Activated naive CD8-positive, alpha-beta T cell treated with anti-CD3 and anti-CD28 coated beads, Interleukin-2, amount 10 ng/mL, durations not matched to agents 7 days and 5 days (primary cell): ENCODE measurements at places on chromosomes 7 and 10. TPM values are rescaled to one million over a fixed set of nuclear protein-coding genes. Genes with fewer than 3 reads are reported as not detected.

Gene CLRN3
- not detected for total RNA-seq

Gene PPP1R17
- not detected for total RNA-seq

Gene SKIDA1
- total RNA-seq: 0.09 TPM

Gene UTF1
- total RNA-seq: not detected

Gene KCNMA1
- 0.39 TPM for total RNA-seq

Gene EGR2
- total RNA-seq: 1.4 TPM

DNA sequence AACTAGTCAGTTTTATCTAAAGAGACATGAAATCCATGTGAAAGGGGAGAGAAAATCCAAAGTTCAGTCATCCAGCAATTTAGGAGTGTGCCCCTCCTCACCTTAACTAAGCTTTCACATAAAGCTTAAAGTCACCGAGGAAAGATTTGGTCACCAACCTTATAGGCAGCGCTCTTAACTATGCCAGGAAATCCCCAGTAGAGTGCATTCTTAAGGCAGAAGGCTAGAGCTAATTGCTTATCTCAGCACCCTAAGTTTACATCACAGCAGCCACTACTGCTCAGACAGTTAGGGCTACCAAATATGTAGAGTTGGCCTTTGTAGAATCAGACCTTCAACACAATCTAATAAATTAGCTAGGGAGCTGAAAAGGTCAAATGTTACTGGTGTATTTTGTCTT, 47.9 kb downstream of the MTPN start:
- H3K27ac ChIP-seq: no peak overlapping the region
- H3K4me3 ChIP-seq: no peak overlapping the region
- peaks cover 6% of the 10 kb centered on the region for H3K4me1 ChIP-seq
- peaks cover 27% of the 10 kb centered on the region for H3K36me3 ChIP-seq
- no peak for DNase-seq
- no peaks in the 10 kb centered on the region for H3K27me3 ChIP-seq

DNA sequence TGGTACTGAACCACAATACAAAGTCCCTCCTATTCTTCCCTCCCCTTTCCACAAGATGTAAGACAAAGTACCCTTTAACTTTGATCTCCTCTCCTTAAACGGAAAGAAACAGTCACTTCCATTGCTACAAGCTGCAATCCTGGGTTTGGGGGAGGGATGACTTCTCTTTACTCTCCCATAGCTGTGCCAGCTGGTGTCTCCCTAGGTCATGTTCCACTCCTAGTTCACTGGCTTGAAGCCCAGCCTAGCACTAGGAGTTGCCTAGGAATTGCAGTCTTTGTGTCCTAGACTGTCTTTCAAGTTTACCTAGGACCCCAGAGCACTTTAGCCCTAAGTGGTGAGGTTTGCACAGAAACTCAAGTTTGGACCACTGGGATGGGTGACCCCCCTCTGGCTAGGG, 311.1 kb downstream of the HPSE2 start:
- no peaks in the 10 kb centered on the region for H3K36me3 ChIP-seq
- no peaks in the 10 kb centered on the region for H3K4me1 ChIP-seq
- no peak overlapping the region for H3K27ac ChIP-seq
- no peak overlapping the region for H3K4me3 ChIP-seq
- no peaks in the 10 kb centered on the region for H3K27me3 ChIP-seq

DNA sequence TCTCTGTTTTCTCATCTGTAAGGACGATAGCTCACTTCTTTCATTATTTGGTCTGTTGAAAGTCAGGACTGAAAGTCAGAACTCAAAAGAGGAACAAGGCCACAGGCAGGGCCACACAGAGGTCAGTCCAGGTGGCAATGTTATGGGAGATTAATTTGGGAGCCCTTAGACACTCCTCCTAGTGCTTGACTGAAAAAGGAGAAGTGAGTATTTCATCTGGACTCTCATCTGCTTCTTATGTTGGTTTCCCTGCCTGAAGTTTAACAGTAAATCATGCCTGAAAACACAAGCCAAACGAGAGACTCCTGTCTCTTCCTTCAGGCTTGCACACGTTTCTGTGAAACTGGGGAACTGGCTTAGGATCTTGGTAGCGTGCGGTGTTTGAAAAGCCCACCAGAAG, 248.5 kb downstream of the BUB3 start:
- H3K27me3 ChIP-seq: no peaks in the 10 kb centered on the region
- H3K4me3 ChIP-seq: no peak overlapping the region
- H3K4me1 ChIP-seq: no peaks in the 10 kb centered on the region
- no peak overlapping the region for H3K27ac ChIP-seq

GRCh38 chr7:130908345-130909160, 174.5 kb upstream of the KLF14 start:
- no peak for DNase-seq
- no peak overlapping the region for H3K4me3 ChIP-seq
- H3K4me1 ChIP-seq: peaks cover 60% of the 10 kb centered on the region
- H3K36me3 ChIP-seq: peaks cover 41% of the 10 kb centered on the region
- H3K27ac ChIP-seq: peak overlapping the region; percentile 14

GRCh38 chr7:26657686-26658388, 206.6 kb downstream of the SKAP2 start:
- no peaks in the 10 kb centered on the region for H3K4me1 ChIP-seq
- no peak for DNase-seq
- no peaks in the 10 kb centered on the region for H3K36me3 ChIP-seq
